ENCODE measurements at places on chromosomes 13 and 19.
A peak's percentile ranks its signal among the peaks of the same experiment; 100 is the strongest.

DNA sequence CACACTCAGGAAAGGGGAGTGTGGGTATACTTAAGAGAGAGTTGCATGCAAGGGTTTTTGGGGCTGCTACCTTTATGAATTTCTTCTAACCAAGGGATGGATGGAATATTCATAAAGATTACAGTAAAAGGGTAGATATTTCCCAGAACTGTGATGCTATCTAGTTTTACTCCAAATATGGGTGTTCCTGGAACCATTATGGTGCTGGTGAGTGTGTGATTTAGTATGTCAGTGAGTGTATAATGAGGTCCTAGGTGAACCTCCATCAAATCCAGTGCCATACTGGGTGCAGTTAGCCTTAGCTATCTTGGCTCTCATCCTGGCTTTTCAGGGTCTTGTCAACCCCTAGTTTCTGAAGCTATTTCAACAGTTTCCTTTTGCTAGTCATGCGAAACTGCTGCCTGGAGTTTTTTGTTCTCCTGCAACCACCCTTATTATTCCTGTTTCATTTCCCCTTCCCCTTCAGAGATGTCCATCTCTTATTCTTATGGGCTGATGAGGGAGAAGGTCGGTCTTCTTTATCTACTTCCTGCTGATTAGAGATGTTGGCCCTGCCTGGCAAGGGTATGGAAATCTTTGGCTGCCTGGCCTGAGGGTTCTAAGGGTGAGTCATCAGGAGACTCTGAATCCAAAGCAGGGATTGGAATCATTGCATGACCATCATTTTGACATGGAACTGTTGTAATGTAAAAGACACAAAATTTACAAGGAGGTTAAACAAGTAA, 202.3 kb downstream of the NBEA start:
- DNase-seq: no peak
- H3K36me3 ChIP-seq: no peaks in the 10 kb centered on the region
- H3K4me3 ChIP-seq: no peak overlapping the region
- no peaks in the 10 kb centered on the region for H3K4me1 ChIP-seq
- no peaks in the 10 kb centered on the region for H3K27me3 ChIP-seq

DNA sequence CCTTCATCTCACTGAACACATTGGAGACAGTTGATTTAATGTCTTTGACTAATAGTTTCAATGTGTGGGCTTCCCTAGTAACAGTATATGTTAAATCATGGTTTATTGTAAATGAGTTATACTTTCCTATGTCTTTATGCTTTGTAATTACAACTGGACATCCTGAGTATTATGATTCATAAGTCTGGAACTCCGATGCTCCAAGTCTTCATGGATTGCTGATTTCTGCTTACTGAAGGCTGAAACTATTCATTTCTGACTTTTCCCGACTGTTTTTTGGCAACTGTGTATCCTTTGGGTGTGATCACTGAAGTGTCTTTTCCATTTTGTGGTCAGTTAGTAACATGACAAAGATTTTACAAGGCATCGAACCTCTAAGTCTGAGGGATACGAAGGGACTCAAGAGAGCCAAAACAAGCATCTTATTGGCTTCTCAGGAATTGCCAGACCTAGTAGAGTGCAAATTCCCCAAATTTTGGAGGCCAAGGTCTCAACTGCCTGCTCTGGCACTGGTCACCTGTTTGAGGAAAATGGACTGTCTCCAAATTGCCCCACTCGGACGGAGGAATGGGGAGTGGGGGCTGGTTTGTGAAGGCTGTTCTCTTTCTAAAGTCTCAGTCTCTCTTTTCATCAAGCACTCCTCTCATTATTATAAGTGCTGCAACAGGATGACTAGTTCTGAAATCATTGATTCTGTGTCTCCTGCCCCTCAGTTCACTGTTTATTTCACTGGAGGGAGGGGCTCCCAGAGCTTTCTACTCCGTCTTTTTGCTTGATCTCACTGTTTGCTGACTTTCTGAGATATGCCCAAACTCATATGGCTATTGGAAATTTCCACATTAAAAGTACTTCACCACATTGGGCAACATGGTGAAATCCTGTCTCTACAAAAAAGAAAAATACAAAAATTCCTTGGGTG, 20.2 kb upstream of the CD70 start:
- H3K4me3 ChIP-seq: no peak overlapping the region
- DNase-seq: no peak
- no peak overlapping the region for H3K27ac ChIP-seq

DNA sequence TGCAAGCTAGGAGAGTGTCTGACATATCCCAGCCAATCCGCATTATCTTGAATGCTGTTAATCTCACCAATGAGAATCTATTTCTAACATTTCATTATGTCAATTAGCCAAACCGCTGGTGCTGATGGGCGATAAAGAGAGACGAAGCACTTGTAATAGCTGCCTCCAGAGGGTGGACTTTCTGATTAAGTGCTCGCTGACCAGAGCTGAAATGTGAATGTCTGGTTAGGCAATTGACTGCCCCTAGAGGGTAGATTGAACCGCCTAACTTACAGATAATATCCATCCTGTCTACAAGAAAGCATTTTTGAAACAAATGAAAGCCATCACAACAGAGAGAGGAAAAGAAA, 552 bp upstream of the GRWD1 start:
- H3K36me3 ChIP-seq: peaks cover 34% of the 10 kb centered on the region
- no peaks in the 10 kb centered on the region for H3K4me1 ChIP-seq
- H3K27ac ChIP-seq: peak overlapping the region; percentile 92
- H3K27me3 ChIP-seq: no peaks in the 10 kb centered on the region

DNA sequence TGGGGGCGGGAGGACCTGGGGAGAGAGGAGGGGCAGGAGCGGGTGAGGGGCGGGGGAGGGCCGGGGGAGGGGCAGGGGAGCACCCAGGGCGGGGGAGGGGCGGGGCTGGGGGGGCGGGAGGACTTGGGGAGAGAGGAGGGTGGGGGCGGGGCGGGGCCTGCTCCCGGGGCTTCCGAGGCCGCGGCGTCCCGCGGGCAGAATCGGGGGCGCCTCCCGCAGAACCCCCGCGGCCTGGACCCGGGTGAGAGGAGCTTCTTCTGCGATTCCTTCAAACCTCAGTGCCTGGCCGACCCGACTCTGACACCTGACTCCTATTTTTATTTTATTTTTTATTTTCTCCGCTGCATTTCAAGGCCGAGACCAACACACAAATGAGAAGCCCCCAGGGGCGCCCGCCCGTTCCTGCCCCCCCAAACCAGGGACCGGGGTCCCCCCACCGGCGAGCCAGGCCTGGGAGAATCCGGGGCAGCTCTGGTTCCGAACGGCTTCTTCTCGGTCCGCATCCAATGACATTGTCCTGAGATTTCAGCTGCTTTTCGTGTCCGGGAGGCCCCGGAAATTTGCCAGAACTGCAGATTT, 470 bp upstream of the GRTP1 start:
- H3K4me3 ChIP-seq: peak overlapping the region; percentile 56
- no peaks in the 10 kb centered on the region for H3K36me3 ChIP-seq
- DNase-seq: no peak
- peaks cover 21% of the 10 kb centered on the region for H3K4me1 ChIP-seq
- peak overlapping the region; percentile 75 for H3K27ac ChIP-seq
- no peaks in the 10 kb centered on the region for H3K27me3 ChIP-seq

DNA sequence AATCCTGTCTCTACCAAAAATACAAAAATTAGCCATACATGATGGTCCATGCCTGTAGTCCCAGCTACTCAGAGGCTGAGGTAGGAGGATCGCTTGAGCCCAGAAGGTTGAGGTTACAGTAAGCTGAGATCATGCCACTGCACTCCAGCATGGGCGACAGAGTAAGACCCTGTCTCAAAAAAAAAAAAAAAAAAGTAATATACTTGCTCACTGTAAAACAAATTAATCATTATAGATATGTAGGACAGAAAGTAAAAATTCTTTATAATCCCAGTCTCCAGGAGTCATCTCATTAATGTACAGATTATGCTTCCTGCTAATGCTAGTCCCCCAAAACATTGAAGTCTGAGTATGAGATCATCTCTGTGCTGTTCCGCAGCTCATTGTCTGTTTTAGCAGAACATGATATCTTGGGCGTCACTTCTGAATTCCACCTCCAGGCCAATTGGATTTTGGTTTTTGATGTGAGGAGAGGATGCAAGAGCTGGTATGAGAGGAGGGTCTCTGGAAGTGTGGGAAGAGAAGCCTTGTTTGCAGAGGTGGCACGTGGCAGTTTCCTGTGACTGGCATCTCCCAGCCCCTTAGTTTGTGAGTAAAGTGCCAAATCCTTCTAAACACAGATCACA, 75.4 kb upstream of the NPAS1 start:
- no peak overlapping the region for H3K4me3 ChIP-seq
- H3K27me3 ChIP-seq: no peaks in the 10 kb centered on the region
- DNase-seq: no peak
- peak overlapping the region; percentile 87 for H3K27ac ChIP-seq

DNA sequence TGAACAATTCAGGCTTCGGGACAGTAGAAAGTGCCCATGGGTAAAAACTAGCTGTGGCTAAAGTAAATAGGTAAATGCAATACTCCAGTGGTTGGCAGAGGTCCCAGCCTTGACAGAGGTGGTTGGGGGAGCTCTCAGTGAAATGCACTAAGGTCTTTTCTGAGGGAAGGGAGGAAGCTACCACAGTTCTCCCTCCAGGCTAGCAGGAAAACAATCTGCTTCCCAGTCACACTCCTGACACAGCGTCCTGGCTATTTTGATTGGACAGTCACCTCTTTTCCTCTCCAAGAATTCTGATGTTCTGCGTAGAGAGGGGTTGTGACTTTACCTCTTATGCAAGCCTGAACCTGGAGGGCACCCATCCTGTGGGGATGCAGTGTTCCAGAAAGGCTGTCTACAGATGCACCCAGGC, 128.7 kb downstream of the CYSLTR2 start:
- no peaks in the 10 kb centered on the region for H3K4me1 ChIP-seq
- H3K27me3 ChIP-seq: no peaks in the 10 kb centered on the region
- no peak overlapping the region for H3K4me3 ChIP-seq

Data from tibial artery (tissue), 4 donors.